Iris pigment epithelial cell (primary cell): ENCODE measurements at places on chromosomes 2 and 18.

- peak; percentile 88 for DNase-seq
These were observed 725 bp downstream of the FBXO48 start for GRCh38 chr2:68466361-68466777.

- DNase-seq, result no peak
These were observed 742 bp downstream of the RRM2 start for GRCh38 chr2:10123281-10123680.

DNA sequence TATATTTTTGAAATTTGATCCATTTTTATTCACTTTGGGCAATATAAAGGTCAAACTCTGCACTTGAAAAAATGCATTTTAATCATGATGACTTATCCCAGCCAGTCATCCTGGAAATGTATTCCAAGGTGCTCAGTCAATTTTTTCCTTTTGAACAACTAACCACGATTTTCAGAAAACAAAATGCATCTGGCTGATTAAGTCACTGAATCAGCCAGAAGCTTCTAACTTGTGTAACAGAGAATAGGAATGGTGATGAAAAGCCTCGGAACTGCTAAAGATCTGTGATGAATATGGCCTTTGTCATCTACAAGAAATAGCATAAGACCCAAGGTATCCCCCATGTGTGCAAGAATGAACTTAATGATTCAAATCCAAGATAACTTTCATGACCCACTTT, 572.7 kb downstream of the EPHA4 start:
- DNase-seq, result peak; percentile 6

DNA sequence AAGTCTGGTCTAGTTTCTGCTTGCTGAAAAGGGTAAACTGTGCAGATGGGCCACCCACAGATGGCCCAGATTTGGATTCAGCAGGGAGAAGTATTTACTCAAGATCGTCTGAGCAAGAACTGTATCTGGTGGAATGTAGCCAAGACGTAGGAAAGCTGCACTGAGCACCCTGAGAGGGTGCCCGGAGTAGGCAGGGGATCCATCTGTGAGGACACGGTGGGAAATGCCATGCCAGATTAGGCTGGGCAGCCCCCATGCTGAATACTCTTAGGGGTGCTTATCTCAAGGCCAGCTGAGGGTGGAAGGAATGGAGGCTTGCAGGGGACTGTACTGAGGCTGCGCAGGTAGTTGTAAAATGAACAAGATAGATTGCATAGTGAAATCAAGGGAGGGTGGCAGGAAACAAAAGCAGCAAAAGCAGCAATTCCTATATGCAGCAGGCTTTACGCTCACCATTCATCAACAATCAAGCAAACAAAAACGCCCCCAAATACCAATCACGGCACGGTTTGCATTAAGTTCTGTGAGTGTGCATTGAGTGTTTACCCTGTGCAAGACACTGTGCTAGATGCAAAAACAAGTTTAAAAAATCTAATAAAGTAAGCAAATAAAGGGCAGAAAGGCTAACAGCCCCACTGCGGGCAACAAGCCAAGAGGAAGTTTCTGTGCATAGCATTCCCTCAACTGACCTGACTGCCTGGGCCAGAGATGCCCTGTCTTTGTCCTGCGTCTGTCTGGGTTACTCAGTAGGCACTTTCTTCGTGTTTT, 32.2 kb upstream of the LPIN2 start:
- no peak for DNase-seq

GRCh38 chr2:38740851-38741731, 10.1 kb downstream of the SRSF7 start:
- peak; percentile 44 for DNase-seq

DNA sequence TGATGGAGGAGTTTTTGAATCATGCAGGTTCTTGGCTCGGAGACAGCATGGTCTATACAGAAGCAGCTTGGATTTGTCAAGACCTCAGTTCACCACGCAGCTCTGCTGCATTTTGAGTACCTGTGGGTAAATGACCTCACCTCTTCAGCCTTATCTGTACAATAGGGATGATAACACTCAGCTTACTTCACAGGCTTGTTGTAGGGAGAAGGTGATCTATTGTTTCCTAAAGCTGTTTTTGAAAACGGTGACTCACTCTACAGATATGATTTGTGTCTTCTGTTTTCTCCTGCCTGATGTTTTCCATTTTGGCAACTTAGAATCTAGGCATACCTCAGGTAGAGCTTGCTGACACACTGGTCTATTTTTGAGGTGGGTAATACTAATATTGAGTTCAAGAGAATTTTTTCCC, 80.3 kb downstream of the FMNL2 start:
- DNase-seq, result peak; percentile 55

- peak; percentile 55 for DNase-seq
These were observed 494 bp downstream of the ANKZF1 start for GRCh38 chr2:219230059-219230540.

GRCh38 chr2:240960971-240961876, 37.2 kb upstream of the SNED1 start:
- DNase-seq, result peak; percentile 26

DNA sequence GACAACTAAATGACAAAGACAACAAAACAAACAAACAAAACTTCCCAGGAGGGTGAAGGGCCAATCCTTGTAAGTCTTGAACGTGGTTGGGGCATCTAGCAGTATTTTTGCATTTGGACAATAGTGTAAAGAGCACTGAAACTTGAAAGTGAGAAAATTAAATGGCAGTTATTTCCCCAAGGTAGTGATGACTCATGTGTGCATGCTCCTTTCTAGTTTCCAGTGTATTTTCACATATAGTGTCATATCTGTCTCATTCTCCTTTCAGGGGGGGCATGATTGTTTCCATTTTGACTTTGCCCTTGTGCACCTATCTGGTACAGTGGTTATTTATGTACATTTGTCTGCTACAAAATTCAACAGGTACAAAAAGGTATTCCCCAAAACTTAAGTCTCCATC, 39.5 kb downstream of the CERS6 start:
- DNase-seq, result no peak

DNA sequence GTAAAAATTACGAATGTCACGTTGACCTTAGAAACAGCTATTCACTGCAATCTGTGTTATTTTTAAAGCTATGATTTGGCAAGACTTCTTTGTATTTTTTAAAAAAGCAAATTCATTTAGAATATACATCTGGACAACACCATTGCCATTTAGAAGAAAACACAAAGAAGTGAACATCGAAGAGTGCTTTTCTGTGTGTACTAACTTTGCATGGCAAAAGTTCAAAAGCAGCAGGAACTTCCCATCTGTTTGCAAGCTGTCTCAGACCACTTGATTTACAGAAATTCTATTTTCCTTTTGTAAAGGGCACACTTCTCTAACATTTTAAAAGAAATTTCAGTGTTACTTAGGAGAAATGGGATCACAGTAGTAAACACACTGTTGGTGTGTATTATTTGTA, 145.9 kb downstream of the CALCRL start:
- DNase-seq, result no peak

DNA sequence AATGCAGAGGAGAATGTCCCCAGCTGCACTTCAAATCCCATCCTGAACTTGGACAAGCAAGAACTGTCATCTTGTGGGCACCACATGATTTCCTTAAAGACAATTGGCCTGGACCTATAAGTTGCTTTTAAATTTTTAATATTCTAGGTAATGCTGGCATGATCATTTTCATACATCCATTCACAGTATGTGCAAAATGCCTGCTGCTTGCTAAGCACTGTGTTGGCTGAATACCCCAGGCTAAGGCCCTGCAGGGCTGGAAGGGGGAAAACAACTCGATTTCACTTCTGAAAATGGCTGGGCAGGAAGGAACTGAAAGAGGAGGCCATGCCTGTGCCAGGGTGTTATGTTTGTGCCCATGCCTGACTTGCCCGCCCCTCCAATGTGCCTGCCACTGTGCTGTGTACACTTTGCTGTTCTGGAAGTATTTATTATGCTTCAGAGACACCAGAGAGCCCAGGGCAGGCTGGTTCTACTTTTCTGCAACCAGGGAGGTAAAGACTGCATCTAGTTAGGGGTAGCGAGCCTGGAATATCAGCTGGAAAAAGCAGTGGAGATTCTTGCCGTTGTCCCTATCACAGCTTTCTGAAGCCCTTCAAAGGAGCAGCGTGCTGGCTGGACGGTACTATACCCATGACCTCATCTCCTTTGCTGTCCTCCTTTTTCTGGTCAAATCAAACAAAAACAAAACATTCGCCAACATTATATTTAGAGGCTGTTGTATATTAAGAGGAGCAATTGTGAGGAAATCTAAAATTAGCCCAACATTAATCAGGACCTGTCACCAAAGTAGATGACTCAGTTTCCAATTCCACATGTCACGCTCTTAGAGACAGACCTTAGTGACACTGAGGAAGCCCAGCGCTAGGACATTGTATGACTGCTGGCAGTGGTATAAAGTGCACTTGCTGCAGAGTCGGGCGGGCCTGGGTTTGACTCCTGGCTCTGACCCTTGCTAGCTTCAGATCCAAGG, 158.1 kb downstream of the DDX1 start:
- DNase-seq, result no peak

DNA sequence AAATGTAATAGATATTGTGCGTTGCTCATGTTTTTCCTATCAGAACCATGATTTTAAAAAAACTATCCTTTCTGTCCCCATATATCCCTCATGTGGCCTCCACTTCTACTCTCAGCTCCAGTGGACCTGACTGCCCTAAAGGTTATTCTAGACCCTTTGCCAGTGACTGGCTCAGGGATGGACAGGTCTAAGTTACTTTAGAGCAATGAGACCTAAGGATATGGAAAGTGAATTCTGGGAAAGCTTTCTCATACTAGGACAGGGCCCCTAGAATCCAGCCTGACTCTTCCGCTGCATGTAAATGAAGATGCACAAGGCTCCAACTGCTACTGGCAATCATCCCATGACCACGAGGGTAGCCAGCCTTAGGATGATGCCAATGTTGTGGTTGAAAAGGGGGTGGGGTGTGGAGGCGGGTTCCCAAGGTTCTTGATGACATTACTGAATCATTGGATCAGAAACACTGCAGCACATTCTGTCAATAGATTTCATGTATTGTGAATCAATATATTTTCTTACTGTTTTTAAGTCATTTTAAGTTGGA, 21.3 kb downstream of the C2orf69 start:
- no peak for DNase-seq

DNA sequence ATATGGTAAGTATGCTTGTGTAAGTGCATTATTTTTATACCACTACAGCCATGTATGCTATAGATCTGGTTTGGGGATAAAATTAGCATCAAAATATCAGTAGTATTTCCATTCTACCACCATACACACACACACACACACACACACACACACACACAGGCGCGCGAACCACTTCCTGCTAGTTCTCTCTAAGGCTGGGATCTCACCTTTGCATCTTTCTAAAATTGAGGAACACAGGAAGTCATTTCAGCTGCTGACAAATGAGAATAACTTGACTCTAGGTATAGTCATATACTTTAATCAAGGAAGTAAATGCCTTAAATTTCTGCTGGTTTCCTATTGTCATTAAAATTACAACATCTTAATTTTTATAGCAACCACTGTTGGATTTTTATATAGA, 72.5 kb downstream of the RBM43 start:
- DNase-seq, result no peak

DNA sequence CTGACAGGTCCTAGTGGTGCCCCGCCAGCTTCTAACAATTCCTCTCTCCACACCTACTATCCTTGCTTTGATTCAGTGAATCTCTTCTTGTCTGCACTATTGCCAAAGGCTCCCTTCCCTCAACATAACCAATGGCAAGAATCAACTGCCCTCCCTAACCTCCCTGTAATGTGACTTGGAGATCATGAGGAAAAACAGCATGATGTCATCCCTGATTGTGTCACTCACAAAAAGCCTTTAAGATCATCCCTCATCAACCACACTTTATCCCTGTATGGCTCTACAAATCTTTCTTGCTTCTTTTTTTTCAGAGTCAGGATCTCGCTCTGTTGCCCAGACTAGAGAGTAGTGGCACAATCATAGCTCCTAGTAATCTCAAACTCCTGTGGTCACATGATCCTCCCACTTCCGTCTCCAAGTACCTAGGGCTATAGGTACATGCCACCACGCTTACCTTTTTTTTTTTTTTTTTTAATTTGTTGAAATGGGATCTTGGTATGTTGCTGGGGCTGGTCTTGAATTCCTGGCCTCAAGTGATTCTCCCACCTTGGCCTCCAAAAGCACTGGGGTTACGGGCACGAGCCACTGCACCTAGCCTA, 19.7 kb downstream of the SAP130 start:
- peak; percentile 33 for DNase-seq

DNA sequence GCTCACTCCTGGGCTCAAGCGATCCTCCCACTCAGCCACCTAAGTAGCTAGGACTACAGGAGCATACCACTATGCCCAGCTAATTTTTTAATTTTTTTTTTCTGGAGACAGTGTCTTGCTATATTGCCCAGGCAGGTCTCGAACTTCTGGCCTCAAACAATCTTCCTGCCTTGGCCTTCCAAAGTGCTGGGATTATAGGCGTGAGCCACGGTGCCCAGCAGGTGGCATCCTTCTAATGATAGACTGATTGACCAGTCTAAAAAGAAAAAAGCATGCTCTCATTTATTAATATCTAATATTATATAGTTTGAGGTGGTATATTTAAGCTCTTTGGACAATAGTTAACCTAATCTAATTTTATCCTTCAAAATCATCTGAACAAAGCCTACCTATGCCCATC, 198.6 kb downstream of the CAMKMT start:
- no peak for DNase-seq

DNA sequence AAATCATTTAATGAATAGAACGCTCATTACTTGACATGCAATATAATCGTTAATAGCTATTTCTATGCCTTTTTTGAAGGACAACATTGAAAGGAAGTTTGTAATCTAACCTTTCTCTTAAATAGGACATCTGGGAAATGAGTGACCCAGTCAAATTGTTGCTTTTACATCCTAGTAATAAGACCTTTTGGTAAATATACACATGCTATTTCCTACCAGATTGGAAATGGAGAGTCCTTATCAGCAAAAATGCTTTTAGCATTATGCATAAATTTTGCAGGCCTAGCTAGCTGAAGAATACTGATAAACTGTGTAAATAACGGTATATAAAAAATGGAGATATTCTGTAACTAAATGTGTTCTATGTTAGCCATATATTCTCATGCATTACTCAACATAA, 567.3 kb upstream of the DSEL start:
- peak; percentile 22 for DNase-seq

GRCh38 chr2:24410976-24411375, 50.6 kb upstream of the ITSN2 start:
- DNase-seq, result no peak

DNA sequence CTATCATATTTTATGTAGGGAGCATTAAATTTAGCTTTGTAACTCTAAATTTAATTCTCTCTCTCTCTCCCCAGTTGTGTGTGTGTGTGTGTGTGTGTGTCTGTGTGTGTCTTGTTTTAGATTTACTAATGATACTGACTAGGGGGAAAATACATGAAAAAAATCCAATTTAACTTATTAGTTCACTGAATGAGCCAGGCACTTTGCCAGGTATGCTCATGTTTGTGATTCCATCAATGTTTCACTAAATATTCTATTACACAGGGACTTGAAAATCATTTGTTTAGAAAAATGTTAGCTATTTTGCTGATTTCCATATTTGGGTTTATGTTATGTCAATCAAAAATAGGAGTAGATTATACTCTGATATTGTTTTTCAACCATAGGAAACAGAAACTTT, 203.7 kb upstream of the ZNF804A start:
- no peak for DNase-seq

DNA sequence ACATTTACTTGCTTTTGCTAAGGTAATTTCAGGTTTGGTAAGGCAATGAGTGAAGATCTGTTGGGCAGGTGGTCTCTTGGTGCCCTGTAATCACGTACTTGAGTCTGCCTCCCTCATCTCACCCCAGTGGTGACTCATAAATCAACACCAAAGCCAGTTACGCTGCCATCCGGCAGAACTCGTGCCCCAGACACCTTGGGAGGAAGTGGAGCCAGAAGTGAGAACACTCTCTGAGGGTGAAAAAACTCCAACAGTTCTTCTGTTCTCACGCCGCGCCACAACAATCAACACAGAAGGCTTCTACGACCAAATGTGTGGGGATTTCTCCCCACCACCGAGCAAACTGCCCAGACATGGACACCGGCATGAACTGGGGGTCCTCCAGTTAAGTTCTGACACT, 206.2 kb downstream of the ARL4C start:
- no peak for DNase-seq
